Activated T-helper 1 cell treated with anti-CD3 and anti-CD28 coated beads, Interleukin-2, amount 50 U/mL, for 16 hours (primary cell): ENCODE measurements at places on chromosomes 1 and 21.
A peak's percentile ranks its signal among the peaks of the same experiment; 100 is the strongest.

GRCh38 chr21:41786509-41786987 lies 19.7 kb upstream of the RIPK4 start:
- no peak for DNase-seq

DNA sequence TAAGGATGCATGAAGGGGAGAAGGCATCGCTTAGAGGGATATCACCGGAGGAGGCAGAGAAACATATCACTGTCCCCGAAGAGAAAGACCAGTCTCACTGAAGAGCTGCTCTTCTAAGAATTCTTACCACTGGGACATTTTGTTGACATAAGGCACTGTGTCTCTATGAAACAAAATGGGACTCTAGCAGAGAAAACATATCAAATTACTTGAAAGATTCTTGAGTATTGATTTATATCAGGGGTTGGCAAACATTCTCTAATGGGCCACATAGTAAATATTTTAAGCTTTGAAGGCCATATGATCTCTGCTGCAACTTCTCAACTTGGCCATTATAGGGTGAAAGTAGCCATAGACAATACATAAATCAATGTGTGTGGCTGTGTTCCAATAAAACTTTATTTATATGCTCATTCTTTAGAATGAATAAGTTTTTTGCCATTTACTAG lies 41.0 kb upstream of the GREM2 start:
- DNase-seq = no peak

GRCh38 chr21:42310411-42311001 lies 4.7 kb downstream of the TFF3 start:
- DNase-seq = no peak

- no peak for DNase-seq
These were observed 20.7 kb upstream of the LGALS8 start for GRCh38 chr1:236502972-236503639.

- peak; percentile 43 for DNase-seq
These were observed 5.5 kb downstream of the TNFRSF1B start for GRCh38 chr1:12172042-12172851.

GRCh38 chr1:152739841-152740240 lies 18.0 kb upstream of the KPRP start:
- DNase-seq = no peak
